ENCODE measurements at places on chromosomes 1 and 21.

- peak; percentile 15 for DNase-seq
Observed at GRCh38 chr1:44060830-44061267, 29.6 kb upstream of the SLC6A9 start.

DNA sequence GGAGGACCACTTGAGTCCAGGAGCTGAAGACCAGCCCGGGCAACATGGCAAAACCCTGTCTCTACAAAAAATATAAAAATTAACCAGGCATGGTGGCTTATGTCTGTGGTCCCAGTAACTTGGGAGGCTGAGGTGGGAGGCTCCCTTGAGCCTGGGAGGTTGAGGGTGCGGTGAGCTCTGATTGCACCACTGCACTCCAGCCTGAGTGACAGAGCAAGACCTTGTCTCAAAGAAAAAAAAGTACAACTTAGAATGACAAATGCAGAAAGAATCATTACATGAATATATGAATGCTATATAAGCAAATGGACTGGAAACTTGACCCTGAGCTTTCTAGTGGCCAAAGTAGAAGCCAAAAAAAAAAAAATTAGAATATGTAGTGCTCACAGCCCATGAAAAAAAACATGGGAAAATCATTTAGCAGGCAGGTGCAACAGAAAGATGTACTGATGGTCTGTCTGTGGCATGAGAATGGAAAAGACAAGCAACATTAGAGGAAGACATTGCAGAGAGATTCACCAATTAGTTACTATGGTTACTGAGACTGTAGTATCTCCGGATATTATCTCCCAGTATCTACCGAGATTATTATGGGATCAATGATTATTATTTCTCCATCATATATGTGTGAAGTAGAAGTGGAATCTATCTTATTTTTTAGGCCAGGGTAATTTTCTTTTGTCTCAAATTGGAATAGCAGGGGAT, 19.2 kb downstream of the ELAPOR1 start:
- no peak for DNase-seq

GRCh38 chr1:200819726-200820125, 53.1 kb upstream of the GPR25 start:
- DNase-seq: no peak

DNA sequence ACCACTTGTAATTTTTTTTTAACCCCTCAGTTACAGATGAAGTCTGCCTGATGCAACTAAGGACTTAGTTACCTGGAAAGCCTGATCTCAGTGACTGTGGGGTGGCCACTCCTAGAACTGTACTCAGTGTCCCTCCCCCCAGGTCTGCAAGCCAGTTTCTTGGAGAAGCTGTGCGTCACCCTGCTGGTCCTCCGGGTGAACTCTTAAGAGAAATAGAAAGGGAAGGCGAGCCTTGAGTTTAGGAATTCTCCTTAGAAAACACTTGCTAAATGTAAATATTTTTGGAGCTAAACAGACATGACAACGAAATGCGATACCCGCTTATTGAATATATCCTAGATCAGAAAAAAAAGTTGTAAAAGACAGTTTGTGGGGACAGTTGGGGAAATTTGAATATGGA, 730 bp downstream of the SLC16A4 start:
- peak; percentile 83 for DNase-seq

- no peak for DNase-seq
Observed at GRCh38 chr1:30423570-30423969, 299.8 kb downstream of the MATN1 start.

DNA sequence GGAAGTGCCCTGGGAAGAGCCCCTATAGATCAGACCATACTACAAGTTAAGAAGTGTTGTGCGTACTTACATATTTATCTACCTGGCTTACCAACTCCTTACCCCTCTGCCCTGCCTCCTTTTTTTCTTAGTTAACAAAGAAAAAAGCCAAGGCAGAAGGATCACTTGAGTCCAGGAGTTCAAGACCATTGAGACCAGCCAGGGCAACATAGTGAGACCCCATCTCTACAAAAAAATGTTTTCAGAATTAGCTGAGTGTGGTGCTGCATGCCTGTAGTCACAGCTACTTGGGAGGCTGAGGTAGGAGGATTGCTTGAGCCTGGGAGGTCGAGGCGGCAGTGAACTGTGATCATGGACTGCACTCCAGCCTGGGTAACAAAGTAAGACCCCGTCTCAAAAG, 1.9 kb downstream of the ZBTB8B start:
- DNase-seq: no peak

DNA sequence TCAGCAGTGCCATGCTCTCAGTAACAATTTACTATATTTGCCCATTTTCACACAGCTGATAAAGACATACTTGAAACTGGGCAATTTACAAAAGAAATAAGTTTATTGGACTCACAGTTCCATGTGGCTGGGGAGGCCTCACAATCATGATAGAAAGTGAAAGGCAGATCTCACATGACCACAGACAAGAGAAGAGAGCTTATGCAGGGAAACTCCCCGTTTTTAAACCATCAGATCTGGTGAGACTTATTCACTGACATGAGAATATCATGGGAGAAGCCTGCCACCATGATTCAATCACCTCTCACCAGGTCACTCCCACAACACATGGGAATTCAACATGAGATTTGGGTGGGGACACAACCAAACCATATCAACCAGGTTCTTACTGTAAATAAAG, 112.1 kb upstream of the C1orf87 start:
- DNase-seq: no peak

DNA sequence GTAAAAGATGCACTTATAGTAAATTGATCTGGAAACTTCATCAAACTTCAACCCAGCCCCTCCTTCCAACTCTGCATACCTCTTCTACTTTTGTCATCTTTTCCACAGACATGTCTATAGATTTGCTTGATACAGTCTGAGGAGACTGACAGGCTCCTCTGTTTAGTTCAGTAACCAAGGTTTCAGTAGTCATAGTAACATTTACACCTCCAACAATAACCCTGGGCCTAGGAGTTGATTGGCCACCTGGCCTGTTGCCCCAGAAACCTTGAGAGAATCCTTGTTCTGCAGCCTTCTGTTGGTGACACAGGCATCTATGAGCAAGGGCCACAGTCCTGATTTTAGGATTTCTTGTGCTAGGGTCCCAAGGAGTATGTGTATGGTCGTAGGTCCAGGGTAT, at the start of gene CFAP141:
Gene CFAP141, minus strand, starts transcription at position 138 of the 400 bp plus-strand sequence. Its CDS starts 26 bp downstream, at position 112.
- peak; percentile 48 for DNase-seq

DNA sequence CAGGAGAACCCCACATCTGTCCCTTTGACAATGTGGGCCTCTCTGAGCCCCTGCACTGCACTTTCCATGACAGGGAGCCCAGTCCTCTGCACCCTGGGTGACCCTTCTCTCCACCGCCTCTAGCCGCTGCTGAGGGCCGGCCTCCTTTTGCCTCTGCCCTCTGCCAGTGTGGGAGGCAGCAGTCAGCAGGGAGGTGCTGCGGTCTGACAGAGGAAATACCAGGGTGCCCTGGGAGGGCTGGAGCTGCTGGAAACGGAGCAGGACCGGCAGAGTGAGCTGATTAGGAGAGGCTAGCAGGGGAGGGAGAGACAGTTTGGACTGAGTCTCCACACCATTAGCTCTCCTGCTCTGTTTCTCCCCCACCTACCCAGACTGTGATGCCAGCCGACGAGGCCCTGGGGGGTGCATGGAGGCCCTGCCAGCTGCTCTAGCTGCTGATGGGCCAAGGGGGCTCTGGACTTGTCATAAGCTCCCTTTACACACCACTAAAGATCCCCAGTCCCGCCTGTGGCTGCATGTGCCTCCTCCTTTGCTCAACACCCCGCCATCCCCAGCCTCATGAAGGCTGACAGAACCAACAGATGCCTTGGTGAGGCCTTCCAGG, 171.1 kb upstream of the KLHDC7A start:
- no peak for DNase-seq

DNA sequence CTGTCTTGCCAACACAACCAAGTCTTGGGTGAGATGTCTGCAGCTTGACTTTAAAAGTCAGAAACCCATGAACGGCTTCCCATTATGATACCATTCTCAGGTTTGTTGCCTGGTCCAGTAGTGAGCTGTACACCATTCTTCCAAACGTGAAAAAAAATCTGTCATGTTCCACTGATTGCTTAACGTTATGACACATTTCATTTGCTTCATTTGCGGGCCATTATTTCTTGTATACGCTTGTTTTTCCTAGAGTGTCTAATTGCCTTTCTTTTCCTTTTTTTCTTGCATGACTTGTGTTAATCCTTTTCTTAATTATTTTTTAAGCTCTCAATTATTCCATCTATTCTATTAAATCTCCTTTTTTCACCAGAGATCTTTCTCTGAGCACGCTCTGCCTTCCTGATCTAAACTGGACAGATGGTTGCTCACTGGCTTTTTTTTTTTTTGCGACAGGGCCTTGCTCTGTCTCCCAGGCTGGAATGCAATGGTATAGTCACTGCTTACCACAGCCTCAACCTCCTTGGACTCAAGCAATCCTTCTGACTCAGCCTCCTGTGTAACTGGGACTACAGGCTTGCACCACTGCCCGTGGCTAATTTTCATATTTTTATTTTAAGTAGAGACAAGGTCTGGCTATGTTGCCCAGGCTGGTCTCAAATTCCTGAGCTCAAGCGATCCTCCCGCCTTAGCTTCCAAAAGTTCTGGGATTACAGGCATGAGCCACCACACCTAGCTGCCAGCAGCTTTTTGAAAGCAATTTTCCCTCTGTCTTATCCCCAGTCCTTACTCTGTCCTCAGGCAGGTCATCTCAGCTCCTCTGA, 31.7 kb upstream of the CAMTA1 start:
- DNase-seq: peak; percentile 71

DNA sequence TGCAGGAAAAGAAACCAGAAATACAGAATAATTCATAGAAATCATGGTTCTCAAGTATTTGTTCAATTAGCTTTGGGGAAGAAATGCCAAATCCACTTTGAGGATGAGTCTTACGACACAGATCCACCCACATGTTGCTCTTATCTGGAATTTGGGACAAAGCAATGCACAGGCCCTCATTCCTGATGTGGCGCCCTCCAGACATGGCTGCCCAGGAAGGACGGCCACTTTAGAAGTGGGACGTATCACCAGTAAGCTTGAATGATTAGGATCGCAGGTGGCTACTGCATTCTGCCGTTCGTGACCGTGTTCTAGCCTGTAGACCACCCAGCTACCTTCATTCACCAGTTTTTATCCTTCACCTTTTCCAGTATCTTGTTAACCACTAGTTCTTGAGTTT, 20.1 kb upstream of the NCMAP start:
- DNase-seq: no peak

GRCh38 chr21:45286671-45287437, 841 bp downstream of the POFUT2 start:
- no peak for DNase-seq

GRCh38 chr1:19517017-19517416, 31.7 kb upstream of the CAPZB start:
- DNase-seq: no peak

DNA sequence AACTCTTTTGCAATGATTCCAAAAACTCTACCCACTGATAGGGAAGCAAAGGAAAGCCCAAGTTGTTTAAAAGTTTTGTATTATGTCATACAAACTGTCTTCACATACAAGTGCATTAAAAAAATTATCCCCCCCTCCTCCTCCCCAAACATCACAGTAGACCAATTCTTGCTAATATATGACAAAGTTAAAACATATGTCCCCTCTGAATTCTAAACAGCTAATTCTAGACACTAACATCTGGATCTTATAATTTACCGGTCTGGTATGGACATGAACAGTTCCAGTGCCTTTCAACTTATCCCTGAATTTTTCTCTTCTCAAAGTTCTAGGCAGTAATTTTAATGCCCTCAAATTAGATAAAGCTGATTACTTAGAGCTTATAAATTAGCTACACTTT, 13.4 kb downstream of the RIT1 start:
- no peak for DNase-seq

DNA sequence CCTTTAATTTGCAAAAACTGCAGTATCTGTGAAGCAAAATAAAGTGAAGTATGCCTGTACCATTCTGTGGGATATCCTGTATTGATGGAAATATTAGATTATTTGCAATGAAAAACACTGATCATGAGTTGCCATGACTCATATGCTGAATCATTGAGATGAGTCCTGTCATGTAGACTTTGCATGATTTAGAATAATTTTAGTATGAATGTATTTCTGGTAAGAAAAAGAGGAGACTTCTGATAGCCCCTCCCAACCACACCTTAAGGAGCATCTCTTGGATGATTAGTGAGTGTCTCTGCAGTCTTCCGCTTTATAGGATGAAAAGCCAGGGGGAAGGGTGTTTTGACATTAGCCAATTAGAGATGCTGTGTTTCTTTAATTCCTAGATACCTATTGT, 55.2 kb upstream of the PTGS2 start:
- DNase-seq: peak; percentile 96
